ENCODE measurements at places on chromosomes 7 and 10.

GRCh38 chr10:103789771-103790201 is 65.6 kb downstream of the SH3PXD2A start:
- DNase-seq, result no peak

DNA sequence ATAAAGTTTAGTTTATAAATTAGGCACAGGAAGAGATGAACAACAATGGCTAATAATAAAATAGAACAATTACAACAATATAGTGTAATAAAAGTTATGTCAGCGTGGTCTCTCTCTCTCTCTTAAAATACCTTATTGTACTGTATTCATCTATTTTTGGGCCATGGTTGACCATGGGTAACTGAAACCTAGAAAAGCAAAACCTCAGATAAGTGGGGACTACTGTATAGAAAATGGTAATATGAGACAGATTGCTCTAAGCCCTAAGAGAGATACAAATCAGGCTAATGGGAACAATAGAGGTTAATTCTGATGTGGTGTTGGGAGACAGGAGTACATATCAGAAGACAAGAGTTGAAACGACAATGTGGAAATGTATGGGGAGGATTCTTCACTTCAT is 86.2 kb downstream of the ZNF365 start:
- DNase-seq, result no peak

GRCh38 chr10:102102421-102102820 is 17.7 kb downstream of the LDB1 start:
- no peak for DNase-seq

DNA sequence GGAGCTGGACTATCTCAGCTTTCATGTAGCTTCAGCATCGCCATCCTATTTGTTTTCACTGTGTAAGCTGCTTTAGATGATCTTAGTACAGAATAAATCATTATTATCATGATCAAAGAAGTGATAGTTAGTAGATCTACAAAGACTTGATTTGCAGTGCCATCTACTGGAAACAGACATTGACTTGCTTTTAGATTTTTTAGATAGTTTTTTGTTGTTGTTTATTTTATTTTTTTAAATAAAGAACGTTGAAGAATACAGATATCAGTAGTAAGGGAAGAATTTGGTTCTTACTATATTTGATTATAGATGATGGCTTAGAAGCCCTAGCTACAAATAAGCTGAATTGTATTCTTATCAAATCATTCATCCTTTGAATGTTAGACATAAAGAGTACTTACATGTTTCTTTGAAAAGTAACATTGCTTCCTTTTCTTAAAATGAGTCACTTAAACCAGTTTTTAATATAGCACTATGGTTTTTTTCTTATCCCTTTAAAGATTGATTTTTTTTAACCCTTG is 6.3 kb upstream of the SFMBT2 start:
- DNase-seq, result no peak

GRCh38 chr10:90112681-90113080 is 411.3 kb downstream of the KIF20B start:
- DNase-seq, result no peak

DNA sequence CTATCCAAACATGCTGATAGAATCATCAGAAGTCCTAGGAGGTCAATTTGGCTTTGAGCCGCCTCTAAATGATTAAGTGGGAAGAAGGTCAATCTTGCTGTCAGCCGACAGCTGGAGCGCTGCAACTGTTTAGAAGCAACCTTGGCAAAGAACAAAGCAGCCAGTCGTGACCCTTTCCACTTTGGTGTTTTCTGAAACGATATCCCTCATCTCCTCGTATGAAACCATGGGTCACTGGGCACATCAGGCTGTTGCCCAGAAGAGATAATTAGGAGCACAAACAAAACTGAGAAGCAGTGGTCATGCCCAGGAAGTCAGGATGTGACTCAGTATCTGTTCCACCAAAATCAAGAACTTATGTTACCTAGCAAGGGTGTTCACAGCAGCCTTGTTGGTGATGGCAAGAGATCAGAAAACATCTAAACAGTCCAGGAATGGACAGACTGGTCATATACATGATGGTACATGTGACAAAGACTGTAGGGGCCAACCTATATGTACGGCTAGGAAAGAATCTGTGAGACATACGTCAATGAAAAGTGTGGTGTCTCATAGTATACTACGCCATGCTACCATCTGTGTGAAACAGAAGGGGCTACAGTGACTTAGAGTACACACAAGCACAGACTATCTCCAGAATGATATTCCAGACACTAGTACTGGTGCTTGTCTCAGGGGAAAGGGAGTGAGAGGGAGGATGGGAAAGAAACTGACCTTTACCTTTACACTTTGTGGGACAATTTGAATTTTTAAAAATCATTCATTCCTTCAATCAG is 22.4 kb downstream of the STN1 start:
- DNase-seq, result no peak

DNA sequence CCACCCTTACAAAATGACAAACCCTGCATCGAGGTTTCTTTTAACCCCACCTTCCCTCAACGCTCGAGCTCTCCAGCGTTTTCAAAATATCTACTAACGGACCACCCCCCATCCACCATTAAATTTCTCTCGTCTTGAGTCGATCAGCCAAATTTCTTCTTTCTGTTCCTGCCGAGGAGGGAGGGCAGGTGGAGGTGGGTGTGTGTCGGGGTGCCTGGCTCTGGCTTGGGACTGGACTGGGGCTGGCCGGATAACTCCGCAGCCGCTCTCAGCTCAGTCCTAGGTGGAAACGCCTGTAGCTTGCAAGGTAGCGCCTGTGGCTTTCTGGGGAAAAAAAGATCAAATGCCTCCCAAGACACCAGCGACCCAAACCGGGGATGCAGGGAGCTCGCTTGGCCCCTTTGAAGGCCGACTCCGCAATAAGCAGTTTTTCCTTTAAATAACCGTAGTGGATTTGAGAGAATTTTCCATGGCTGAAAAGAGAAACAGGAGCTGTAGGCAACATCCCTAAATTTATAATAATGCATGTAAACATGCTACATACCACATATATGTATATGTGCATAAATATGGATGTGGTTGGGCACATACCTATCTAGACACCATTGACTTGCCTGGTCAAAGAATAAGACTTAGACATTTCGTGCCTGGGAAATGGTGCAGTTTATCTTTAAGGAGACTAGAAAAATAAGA is 1.9 kb upstream of the TMEM178B start:
- DNase-seq, result no peak

DNA sequence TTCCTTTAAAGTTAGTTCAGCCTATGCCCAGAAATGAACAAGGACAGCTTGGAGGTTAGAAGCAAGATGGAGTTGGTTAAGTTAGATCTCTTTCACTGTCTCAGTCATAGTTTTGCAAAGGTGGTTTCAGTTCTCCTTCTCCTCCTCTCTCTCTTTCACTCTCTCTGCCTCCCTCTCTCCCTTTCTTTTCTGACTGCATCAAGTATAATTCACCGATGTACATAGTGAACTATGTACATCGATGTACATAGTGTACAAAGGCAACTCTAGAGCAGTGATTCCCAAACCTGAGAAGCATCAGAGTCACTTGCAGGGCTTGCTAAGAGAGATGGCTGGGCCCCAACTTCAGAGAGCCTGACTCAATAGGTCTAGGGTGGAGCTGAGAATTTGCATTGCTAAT is 1259.7 kb downstream of the TYW1 start:
- DNase-seq, result no peak

- DNase-seq, result no peak
These were observed 5.2 kb downstream of the CPED1 start for GRCh38 chr7:120993553-120994191.

DNA sequence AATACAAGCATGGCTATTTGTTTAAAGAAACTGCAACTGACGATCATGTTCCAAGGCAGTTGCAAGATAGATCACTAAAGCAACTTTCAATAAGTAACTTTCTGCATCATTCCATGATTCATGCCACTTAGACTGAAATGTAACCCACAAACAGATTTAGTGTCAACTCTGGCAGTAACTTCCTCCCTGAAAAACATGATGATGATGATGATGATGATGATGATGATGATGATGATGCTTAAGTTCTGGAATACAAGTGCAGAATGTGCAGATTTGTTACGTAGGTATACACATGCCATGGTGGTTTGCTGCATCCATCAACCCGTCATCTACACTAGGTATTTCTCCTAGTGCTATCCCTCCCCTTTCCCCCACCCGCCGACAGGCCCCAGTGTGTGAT is 754.7 kb downstream of the INHBA start:
- DNase-seq, result no peak

GRCh38 chr10:124598196-124598595 is 136.6 kb downstream of the LHPP start:
- DNase-seq, result no peak

GRCh38 chr7:121431389-121431995 is 35.4 kb upstream of the FAM3C start:
- no peak for DNase-seq

DNA sequence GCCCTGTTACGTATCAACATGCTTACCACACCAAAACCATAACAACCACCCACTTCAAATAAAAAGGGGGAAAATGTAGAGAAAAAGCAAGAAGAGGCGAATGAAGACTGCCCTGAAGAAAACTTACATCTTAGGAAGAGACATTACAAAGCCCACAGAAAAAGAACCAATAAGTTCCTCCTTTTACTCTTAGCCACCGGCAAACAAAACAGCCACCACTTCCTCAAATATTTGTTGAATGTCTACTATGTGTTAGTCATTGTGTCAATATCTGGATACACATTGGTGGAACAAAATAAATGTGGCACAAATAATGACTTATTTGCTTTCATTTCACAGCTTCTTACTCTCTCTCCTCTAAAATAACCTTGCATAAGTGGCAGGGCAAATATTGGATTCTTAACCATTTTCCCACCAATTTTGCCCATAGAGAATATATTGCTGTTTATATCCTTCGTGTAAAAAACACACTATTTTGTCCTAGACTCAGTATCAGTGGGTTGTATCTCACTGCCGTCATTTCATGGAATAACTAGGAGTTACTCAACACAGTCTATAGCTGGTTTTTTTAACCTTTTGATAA is 106.8 kb downstream of the ANK3 start:
- no peak for DNase-seq

- DNase-seq, result no peak
These were observed 151.3 kb downstream of the MYOF start for GRCh38 chr10:93330824-93331223.

DNA sequence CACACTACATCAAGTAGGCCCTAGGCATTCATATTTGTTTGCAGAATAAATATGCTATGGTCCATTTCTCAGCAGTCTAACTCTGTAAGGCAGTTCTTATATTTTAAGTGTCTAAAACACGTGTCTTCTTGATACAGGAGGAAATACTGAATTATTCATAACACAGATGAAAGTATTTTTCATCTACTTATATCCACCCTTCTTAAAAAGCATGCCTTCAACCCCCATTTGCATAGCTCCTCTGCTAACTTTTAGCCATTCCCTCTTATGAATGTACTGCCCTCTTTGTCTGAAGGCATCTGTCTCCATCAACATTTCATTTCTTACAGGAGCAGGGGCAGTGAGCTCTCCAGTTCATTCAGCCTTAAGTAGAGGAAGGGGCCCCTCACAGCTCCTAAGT is 57.7 kb downstream of the ZFAND4 start:
- no peak for DNase-seq

DNA sequence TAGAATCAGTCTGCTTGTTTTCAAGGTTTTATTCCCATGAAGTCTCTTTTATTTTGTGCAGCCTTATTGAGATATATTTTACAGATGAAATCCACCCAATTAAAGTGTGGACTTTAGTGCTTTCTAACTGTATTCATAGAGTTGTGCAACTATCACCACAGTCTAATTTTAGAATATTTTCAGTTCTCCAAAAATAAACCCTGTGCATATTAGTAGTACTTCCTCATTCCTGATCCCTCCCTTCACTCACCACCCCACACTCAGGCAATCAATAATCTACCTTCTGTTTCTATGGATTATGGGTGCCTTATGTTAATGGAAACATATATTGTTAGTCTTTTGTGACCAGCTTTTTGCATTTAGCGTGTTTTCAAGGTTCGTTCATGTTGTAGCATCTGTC is 185.7 kb upstream of the TMEM72 start:
- DNase-seq, result no peak

DNA sequence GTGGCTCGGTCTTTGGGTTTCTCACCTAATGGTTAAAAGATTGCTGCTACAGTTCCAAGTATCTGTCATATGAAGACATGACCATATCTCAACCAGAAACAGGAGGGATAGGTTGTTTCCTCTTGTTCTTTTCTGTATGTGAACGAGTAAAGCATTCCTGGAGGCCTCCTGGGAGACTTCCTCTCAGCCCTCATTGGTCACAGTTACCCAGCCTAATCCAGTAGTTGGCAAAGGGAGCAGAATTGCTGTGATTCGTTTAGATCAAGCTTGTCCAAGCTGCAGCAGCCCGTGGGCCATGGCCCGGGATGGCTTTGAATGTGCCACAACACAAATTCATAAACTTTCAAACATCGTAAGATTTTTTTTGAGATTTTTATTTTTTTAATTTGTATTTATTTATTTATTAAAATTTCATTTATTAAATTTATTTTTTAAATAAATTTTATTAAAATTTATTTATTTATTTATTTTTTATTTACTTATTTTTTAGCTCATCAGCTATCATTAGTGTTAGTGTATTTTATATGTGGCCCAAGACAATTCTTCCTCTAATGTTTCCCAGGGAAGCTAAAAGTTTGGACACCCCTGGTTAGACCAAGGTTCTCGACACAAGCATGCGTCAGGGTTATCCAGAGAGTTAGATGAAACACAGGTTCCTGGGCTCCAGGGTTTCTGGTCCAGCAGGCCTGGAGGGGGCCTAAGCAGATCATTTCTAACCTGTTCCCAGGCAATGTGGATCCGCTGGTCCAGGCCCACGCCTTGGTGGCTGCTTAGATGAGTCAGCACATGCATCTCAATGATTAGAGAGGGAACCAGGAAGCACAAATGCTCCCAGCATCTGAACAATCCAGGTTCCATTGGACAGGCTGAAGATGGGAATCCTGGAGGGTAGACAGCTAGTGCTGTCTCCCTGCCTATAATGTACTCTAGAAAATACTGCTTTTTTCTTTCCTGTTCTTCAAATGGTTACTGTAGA is 25.6 kb downstream of the CDC123 start:
- DNase-seq, result no peak

GRCh38 chr10:3944591-3944990 is 159.6 kb upstream of the KLF6 start:
- DNase-seq, result no peak

- no peak for DNase-seq
These were observed 781 bp downstream of the GBX1 start for GRCh38 chr7:151166629-151167196.

GRCh38 chr7:77450054-77450453 is 33.9 kb upstream of the GSAP start:
- DNase-seq, result no peak

- no peak for DNase-seq
These were observed 34.8 kb upstream of the MKI67 start for GRCh38 chr10:128161031-128161430.

GRCh38 chr7:18855796-18856195 is 261.6 kb downstream of the TWIST1 start:
- no peak for DNase-seq

GRCh38 chr10:59819265-59819664 is 66.0 kb upstream of the MRLN start:
- DNase-seq, result no peak

- DNase-seq, result no peak
These were observed 102.2 kb downstream of the ZNF92 start for GRCh38 chr7:65475734-65476319.

GRCh38 chr10:77603534-77603927 is 34.1 kb downstream of the KCNMA1 start:
- DNase-seq, result no peak
